ENCODE measurements at places on chromosomes 5 and 9.

- no peak for DNase-seq
Measured at GRCh38 chr5:129199308-129199707, 104.8 kb downstream of the ISOC1 start.

- no peak for DNase-seq
Measured at GRCh38 chr9:3828495-3828894, 302.7 kb upstream of the RFX3 start.

GRCh38 chr5:177294632-177295031 lies 8.9 kb downstream of the RAB24 start:
- no peak for DNase-seq

GRCh38 chr5:81965524-81965923 lies 6.3 kb upstream of the ATG10 start:
- no peak for DNase-seq

DNA sequence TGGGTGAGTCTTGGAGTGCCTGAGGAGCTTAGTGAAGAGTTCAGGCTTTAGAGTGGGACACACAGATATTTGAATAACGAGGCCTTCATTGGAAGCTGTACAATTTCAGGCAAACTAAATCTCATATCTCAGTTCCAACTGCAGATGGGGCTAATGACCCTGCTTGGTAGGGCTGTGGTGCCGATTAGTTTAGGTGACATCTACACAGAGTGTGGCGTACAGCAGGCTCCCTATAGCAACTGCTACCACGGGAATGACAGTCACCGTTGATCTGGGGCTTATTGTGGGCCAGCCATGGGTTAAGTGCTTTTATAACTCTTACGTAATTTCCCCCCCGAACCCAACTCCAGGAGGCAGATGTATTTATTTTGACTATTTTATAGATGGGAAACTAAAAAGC lies 70.8 kb downstream of the FAT2 start:
- no peak for DNase-seq

- no peak for DNase-seq
Measured at GRCh38 chr9:37062336-37062735, 28.3 kb upstream of the PAX5 start.

DNA sequence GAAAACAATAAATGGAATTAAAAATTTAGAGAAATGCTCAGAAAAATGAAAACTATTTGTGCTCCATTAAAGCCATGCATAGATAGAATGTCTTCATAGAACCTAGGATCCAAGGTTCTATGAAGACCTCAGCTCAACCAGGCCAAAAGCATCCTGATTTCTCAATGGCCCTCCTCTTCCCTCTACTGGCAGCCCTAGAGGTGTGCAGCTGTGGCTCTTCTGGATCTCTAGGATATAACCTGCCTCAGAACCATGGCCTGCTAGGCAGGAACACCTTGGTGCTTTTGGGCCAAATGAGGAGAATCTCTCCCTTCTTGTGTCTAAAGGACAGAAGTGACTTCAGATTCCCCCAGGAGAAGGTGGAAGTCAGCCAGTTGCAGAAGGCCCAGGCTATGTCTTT lies 15.1 kb downstream of the IFNA1 start:
- no peak for DNase-seq

GRCh38 chr9:23015557-23015956 lies 568.9 kb downstream of the DMRTA1 start:
- DNase-seq: no peak

DNA sequence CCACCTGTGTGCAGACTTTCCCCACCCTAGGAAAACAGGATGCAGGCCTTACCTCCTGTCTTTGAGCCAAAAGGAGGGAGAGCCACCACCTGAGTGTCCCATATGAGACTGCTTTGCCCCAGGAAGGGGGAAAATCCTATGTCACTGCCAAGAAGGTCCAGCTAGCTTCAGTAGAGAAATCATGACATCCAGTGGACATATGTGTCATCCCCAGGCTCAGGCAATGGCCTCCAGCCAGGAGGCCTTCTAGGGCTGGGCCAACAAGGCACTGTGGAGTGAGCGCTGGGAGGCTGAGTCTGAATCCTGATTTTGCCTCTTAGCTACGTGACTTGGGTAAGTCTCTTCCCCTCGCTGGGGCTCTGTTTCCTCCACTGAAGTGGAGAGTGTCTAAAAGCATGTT lies 60.2 kb downstream of the SMIM23 start:
- DNase-seq: no peak

GRCh38 chr9:88287972-88288371 lies 100.3 kb upstream of the SPIN1 start:
- DNase-seq: no peak

DNA sequence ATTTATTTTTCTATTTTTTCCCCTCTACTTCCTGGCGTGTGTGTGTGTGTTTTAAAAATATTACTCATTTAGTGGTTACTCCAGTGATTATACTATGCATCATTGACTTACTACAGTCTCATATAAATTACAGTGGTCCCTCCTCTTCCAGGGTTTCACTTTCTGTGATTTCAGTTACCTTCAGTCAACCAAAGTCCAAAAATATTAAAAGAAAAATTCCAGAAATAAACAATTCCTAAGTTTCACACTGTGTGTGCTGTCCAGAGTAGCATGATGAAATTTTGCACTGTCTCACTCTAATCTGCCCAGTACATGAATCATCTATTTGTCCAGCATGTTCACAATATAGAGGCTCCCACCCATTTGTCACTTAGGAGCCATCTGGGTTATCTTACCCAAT lies 47.4 kb upstream of the CCDC112 start:
- DNase-seq: no peak

DNA sequence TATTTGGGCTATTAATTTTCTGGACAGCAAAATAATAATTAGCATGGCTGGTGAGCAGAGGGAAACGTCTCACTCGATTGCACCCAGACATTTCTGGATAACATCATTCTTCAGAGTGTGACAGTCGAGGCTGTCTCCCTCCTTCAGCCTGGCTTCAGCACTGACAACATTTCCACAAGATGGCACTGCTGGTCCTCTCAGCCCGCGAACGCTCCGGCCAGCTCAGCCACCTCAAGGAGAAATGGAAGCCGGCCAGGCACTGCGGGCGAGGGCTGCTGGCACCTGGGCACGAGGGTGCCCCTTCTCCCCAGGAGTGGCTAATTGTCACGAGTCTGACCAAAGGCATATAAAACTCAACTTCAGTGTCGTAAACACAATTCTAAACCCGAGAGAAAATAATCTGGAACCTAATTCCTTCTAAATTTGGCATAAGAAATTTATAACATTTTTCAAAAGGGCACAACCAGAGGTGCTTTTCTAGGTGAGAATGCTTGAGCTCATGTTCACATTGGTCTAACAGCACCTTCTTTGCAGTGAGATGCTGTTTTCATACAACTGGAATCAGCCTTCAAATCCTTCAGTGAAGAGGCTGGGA lies 65.9 kb downstream of the DAP start:
- DNase-seq: no peak

DNA sequence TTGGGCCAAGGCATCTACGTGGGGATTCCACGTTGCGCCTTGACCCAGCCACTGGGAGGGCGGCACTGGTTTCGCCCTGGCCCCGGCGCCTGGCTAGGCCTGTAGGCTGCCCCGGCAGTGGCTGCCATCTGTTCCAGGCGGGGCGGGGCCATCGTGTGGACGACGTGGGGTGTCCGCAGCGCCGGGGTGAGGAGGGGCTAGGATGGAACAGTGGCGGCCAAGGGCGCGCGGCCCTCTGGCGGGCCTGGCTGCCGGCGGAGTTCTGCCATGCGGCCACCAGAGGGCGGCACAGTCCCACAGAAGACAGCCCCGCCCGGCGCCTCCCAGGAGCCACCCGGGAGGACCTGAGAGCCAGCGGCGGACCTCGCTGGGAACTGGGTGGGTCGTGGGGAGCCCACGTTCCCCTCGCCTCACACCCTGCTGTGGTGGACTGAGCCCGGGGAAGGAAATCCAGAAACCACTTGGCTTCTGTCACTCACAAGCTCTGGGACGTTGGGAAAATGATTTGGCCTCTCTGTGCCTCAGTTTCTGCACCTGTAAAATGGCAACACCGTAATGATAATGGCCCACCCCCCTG lies 22.6 kb upstream of the RAPGEF1 start:
- DNase-seq: peak; percentile 67

DNA sequence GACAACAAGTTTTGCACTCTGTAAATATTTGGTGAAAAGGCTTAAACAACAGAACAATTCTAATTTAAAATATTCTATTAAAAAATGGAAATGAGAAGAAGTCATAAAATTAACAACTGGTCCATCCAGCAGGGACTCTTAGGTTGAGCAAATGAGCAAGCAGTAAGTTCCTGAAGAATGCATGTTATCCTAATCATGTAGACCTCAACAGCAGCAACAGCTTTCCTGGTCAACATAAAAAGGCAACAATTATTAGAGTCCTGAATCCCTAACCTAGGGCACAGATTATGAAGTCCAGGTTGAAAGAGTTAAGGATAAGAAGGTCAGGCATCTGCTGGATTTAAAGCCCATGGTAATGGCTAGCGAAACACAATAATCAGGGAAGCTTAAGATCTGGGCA lies 120.9 kb downstream of the SSBP2 start:
- DNase-seq: no peak

DNA sequence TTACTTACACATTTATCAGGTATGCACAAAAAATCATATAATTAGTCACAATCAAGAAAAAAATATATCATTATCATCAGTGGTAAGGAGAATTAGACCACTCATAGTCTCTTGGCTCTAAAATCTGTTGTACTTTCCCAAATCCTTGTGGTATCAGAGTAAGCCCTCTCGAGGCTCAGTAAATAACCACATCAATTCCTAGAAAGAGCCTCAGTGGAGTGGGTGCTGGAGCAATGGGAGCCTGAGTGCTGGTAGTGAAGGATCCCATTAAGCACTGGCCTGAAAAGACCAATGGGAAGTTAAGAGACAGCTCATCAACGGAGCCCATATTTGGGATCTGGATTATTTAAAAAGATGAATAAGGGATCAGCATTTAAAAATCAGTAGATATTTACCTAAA lies 130.3 kb upstream of the EFNA5 start:
- DNase-seq: no peak

DNA sequence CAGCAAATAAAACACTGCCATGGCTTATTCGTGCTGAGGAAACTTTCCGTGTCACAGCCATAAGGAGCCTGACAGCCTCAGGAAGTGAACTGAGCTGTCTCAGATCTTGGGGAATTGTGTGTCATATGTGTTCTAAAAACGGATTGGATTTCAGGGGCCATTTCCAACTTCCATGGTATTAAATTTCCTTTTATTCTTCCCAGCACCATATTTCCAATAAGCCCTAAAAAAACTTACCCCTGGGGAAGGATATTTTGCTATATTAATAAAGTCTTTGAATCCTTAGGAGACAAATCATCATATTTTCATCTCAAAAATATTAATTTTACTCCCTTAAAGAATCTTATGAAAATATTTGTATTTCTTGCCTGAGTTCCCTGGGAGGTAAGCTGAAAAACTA lies 93.9 kb downstream of the LHFPL2 start:
- DNase-seq: no peak

- no peak for DNase-seq
Measured at GRCh38 chr5:140633021-140633471, at the start of gene CD14. Gene CD14, minus strand, starts transcription at chr5:140633175. Its CDS starts 104 bp downstream, at chr5:140633071.

- DNase-seq: no peak
Measured at GRCh38 chr5:9657819-9658218, 27.7 kb upstream of the TAS2R1 start.

DNA sequence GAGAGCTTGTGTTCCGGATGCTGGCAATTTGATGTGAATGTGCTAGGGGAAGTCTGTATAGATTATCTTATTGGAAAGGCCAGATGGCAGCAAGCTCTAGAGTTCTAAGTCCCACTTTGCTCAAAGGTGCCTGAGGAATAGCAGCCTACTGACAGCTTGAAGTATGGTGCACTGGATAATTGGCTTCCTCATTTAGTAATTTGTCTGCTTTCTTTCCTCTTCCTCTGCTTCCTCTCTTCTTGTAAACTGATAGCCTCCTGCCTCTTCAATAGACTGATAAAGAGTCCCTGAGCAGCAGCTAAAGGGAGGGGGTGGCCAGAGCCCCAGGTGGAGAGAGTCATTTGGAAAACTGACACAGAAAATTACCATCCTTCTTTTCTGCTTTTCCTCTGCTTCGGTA lies 177.3 kb downstream of the FGF1 start:
- no peak for DNase-seq

GRCh38 chr9:126504086-126504976 lies 109.4 kb upstream of the LMX1B start:
- DNase-seq: no peak

DNA sequence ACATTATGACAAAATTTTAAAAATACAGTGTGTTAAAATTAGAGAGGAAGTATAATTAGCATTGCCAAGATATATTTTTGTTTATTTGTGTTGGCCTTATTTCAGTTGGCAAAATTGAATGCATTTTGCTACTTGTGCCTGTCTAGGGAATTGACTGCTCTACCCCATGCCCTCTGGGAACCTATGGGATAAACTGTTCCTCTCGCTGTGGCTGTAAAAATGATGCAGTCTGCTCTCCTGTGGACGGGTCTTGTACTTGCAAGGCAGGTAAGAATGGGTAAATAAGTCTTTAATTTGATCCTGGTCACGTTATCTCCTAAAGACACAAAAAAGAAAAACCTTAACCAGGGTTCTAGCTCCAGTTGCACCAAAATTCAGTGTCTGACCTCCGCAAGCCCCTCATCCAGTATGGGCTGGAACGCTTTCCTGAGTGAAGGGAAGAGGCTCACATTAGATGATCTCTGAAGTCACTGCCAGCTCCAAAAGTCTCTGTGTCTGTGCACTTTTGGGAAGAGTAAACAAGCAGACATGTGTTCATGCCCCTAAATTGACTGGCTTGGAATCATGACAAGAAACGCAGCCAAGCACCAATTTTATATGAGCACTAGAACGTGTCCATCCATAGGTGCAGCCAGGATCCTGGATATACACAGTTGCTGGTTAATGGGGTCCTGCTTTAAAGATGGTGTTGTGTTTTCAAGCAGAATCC lies 98.3 kb upstream of the PRRC1 start:
- DNase-seq: no peak

GRCh38 chr5:42531611-42532010 lies 108.4 kb downstream of the GHR start:
- no peak for DNase-seq

- no peak for DNase-seq
Measured at GRCh38 chr5:142427015-142427364, 102.2 kb upstream of the SPRY4 start.

DNA sequence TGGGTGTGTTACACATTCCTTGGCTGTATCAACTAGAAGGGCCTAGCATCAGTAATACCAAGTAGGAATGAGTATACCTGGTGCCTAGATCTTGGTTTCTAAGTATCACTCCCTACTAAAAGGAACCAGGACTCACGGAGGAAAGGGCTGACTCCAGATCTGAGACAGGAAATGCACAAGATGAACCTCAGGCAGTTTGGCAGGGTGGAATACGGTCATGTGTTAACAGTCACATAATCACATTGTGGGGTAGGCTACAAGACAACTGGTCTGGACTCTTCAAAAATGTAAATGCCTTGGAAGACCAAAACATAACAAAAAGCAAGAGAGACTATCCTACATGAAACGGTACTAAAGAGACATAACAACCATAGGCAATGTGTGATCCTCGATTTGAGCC lies 158.8 kb downstream of the CRB2 start:
- no peak for DNase-seq

DNA sequence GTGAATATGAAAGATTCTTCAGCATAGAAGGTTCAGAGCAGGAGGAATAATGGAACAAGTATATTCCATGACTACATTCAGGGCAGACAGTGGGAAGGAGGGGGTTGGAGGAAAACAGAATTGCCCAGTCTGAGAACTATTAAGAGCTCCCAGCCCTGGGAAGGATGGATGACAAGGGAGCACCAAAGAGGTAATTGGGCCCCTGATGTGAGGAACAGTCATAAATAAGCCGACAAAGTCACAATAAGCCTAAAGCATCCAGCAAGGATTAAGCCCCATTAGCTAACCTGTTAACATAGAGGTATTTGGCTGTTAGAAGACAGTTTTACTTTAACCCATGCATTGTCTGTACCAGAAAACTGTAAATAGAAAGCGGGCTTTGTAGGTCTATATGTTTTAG lies 348.7 kb upstream of the SEMA6A start:
- DNase-seq: no peak
